Putamen (tissue), 1 donor: ENCODE measurements at places on chromosomes 1 and 21.

DNA sequence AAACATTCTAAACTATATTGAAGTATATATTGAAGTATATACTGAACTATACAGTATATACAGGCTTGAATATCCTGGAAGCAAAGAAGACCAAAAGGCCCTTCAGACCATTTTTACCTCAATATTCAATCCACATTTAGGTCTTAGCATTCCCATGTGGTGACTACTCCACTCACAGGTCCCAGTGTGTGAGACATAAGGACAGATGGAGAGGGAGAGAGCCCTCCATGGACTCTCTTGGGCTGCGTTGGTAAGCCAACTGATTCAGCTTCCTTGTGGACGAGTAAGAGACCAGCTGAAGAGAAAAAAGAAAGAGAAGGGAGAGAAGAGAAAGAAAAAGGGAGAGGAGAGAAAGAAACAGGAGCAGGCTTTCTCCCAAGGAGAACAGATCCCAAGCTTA is 37.3 kb upstream of the ZRANB2 start:
- no peak for DNase-seq

GRCh38 chr1:170533298-170533697 is 1.3 kb downstream of the GORAB start:
- no peak for DNase-seq

- DNase-seq: no peak
Observed at GRCh38 chr1:155888481-155888880, 22.7 kb downstream of the RIT1 start.

- DNase-seq: no peak
Observed at GRCh38 chr1:164369698-164370365, 189.2 kb upstream of the PBX1 start.

- DNase-seq: no peak
Observed at GRCh38 chr21:36034211-36034913, 26.0 kb downstream of the SETD4 start.

DNA sequence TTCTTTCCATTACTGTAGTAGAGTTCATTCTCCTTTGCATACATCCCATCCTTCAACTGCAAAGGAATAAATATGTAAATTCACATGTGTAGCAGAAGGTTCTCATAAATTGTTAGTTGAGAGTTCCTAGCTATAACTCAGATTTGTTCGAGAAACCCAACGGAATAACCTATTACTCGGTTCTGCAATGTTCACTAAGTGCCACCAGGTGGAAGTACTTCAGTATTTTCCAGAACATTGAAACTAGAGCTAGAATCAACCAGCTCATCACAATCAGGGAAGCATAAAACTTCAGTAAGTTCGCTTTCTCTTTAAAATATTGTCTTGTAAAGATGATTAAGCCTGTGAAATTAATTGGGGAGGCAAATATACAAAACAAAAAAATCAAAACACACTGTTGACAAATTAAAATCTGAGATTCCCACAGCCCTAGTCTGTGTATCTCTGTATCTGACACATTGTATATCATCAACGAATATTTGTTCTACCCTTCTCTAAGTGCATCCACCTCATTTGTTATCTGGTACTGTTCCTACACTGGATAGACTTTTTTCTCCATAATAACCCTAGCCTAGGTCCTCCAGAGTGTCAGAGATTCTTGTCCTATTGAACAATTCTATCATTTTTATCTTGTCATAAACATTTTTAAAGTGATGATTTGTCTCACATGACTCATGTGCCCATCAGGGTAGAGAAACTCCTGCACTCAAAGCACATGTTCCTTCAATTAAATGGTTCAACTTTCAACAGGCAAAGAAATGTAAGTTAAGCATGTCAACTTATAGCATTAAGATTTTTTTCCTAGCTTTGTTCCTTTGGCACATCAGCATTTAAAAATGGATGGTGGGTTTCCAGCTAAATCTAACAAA is 31.9 kb downstream of the MROH9 start:
- DNase-seq: peak; percentile 21

GRCh38 chr1:31798433-31799195 is 17.2 kb downstream of the SPOCD1 start:
- DNase-seq: no peak

DNA sequence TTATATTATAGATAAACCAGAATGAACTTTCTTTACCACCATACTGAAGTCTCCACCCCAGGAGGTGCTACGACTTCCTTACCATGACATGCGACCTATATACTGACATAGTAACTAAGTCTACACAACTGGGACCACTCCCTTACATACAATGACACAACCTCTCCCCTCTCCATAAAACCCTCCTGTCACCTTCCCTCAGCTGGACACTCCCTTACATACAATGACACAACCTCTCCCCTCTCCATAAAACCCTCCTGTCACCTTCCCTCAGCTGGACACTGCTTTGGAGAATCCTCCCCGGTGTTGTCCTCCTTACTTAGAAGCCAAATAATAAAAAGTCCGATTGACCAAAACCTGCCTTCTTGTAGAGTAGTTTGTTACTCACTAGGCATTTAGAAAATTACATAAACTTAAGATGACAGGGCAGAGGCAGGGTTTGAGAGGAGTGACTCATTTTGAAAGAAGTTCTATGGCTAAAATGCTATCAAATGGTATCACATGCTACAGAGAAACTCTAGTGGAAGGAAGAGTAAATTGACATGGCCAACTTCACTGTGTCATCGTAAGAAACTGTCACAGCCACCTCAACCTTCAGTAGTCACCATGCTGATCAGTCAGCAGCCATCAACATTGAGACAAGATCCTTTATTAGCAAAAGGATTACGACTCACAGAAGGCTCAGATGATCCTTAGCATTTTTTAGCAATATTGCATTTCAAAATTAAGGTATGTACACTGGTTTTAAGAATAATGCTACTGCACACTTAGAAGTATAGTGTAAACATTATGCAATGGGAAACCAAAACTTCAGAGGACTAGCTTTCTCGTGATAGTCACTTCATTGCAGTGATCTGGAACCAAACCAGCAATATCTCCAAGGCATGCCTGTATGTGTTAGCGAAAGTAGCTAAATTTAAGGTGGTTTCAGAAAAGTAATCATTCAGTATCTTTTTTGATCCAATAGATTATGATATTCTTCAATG is 56.4 kb downstream of the AHCTF1 start:
- DNase-seq: no peak

DNA sequence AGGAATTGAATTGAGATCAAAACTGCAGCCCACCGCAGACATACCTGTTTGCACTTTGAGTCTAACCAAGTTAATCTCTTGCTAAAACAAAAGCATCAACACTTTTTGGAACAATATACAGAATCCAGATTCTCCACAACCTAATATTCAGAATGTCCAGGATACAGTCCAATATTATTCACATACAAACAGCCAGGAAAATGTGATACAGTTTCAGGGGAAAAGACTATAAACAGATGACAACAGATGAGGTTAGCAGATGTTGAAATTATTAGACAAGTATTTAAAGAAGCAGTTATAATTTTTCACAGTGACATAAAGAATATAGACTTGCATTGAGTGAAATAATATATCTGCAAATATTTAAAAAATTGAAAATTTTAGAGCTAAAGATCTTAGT is 678.1 kb upstream of the CXADR start:
- DNase-seq: no peak

- no peak for DNase-seq
Observed at GRCh38 chr1:224780736-224781135, 148.7 kb upstream of the DNAH14 start.

GRCh38 chr1:236465231-236465958 is 58.4 kb upstream of the LGALS8 start:
- no peak for DNase-seq

DNA sequence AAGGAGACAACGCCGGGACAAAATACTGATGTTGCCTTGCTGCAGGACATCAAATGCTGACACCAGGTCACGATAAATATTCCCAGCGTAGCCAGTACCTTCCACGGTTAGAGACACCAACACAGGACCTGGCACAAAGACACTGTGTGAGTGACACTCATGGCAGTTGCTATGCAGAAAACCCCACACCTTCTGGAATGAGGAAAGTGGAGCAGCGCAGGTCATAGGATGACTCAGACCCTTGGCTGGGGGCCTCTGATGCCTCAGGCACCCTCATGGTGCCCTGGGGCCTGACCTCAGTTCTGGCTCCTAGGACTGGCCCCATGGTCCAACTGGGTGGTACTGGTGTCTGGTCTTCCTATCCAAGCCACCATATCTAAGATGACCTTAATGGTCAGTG is 7.0 kb downstream of the DCST2 start:
- no peak for DNase-seq

DNA sequence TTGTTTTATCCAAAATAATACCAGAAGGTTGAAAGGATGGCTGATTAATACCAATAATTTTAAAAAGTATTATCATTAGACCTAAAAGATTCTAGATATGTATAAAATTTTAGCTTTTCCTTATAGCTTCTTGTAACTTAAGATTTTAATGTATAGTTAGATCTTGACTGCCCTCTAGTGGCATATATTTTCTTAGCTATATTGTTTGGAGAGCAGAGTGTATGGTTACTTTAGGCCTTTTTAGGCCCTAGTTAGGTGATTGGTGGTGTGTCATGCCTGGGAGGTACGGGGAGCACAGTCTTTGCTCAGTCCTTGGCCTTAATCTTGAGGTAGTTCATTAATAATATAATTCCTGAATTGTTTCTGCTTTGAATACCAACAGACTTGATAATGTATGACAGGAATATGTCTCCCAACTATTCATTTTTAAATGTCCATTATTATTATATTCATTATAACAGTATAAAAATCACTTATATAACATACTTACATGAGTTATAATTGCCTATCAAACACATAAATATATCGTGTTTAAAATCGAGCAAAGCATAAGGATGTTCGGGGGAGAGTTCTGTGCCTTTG is 328.4 kb downstream of the ZP4 start:
- peak; percentile 38 for DNase-seq

DNA sequence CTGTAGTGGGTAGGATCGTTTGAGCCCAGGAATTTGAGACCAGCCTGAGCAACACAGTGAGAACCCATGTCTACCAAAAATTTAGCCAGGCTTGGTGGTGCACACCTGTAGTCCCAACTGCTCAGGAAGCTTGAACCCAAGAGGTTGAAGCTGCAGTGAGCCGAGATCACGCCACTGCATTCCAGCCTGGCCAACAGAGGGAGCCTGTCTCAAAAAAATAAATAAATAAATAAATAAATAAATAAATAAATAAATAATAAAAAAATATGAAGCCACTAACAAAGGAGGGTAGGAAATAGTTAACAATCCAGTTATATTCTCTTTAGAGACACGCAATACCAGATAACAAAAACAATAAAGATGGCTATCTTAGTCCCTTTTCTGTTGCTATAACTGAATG is 11.9 kb upstream of the CBR3 start:
- DNase-seq: no peak

- DNase-seq: no peak
Observed at GRCh38 chr1:46019348-46019747, 113.1 kb downstream of the PIK3R3 start.

- DNase-seq: no peak
Observed at GRCh38 chr1:112866151-112866550, 89.8 kb downstream of the SLC16A1 start.

DNA sequence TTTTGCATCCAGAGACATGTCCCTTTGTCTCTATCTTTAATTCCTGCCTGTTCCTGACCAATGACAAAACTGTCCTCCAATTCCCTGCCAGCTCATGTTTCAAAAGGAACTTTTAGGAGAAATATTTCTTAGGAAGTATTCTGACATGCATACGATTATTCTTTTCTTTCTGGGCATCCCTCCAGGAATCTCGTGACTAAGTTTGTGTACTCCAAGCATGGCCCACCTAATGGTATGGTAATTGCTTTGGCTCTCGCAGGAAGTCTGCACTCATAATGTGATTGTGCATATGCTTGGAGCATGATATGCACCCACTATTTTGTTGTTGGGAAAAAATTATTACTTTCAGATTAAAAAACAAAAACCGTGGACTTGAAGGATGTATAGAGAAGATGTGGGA is 256.4 kb downstream of the PRDM2 start:
- no peak for DNase-seq

DNA sequence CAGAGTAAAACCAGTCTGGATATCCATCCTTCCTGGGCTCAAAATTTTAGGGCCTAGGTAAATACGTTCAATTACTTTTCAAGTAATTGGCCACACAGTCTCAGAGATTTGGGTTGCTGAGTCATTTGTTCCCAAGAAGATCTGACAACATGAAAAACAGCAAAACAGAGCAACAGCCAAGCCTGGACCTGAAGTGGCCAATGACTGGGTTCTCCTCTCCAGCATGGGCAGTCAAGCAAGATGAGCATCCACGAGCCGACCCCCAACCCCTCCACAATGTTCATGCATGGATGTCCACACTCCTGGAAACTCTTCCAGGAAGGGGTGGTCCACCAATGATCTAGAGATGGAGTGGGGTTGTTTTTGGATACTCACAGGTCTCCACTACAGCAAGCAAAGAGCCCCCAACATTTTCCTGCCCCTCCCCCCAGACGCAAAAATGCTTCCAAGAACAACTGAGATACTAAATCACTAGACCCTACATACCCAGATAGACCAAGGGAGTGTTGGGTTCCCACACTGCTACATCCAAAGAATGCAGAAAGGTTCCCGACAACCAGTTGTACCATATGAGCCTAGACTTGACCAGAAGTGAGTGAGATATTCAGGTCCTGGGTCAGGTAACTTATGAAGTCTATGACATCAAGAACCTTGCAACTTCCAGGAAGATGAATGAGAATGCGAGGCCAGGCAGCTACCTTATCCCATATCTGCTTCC is 73.0 kb downstream of the CD46 start:
- DNase-seq: no peak

DNA sequence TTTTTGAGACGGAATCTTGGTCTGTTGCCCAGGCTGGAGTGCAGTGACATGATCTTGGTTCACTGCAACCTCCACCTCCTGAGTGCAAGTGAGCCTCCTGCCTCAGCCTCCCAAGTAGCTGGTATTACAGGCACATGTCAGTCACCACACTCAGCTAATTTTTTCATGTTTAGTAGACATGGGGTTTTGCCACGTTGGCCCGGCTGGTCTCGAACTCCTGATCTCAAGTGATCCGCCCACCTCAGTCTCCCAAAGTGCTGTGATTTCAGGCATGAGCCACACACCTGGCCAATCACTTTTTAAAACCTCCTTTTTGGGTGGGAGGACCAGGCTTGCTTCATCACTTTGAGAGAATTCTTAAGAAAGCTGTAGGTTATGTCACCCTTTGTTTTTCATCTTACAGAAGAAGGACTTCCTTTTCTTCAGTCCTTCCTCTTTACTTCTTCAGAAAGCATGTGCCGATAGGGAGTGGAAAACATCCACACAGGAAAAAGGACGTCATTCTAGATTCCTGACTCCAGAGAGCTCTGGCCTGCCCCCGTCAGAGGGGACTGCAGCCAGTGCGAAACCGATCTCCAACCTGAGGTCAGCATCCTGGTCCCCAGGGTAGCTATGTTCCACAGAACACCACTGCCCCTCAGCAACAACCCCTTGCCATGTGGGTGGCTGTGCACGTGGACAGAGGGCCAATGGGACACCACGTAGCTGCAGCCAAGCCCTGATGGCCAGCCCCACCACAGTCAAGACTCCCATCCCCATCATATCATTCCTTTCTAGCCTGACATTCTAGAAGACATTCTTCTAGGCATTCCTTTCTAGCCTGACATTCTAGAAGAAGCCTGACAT is 21.9 kb downstream of the NCF2 start:
- DNase-seq: no peak
